Small intestine (tissue), 16 donors: ENCODE measurements at places on chromosomes 5 and 9.
A peak's percentile ranks its signal among the peaks of the same experiment; 100 is the strongest.

GRCh38 chr9:14690948-14691730 is 2.1 kb downstream of the ZDHHC21 start:
- no peak for DNase-seq

GRCh38 chr5:143132739-143133138 is 270.7 kb downstream of the NR3C1 start:
- no peak for DNase-seq

DNA sequence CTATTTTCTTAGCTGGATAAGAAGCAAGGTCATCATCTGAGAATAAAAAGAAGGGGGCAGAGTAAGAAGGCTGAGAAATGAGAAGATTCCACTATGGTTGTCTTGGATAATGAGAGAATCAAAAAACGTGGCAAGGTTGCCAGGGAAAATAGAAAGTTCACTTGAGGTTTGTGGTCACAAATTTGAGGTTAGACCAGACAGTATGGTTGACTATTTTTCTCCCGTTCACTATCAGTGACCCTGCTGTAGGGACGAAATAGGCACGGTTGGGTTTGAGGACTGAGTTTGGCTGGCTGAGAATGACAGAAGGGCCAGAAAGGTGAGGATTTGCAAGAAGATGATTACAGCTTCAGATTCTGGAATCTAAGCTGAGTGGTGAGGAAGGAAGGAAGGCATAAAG is 266.0 kb upstream of the ZNF462 start:
- DNase-seq = no peak

GRCh38 chr5:90434116-90434714 is 24.7 kb upstream of the CETN3 start:
- DNase-seq = peak; percentile 20

DNA sequence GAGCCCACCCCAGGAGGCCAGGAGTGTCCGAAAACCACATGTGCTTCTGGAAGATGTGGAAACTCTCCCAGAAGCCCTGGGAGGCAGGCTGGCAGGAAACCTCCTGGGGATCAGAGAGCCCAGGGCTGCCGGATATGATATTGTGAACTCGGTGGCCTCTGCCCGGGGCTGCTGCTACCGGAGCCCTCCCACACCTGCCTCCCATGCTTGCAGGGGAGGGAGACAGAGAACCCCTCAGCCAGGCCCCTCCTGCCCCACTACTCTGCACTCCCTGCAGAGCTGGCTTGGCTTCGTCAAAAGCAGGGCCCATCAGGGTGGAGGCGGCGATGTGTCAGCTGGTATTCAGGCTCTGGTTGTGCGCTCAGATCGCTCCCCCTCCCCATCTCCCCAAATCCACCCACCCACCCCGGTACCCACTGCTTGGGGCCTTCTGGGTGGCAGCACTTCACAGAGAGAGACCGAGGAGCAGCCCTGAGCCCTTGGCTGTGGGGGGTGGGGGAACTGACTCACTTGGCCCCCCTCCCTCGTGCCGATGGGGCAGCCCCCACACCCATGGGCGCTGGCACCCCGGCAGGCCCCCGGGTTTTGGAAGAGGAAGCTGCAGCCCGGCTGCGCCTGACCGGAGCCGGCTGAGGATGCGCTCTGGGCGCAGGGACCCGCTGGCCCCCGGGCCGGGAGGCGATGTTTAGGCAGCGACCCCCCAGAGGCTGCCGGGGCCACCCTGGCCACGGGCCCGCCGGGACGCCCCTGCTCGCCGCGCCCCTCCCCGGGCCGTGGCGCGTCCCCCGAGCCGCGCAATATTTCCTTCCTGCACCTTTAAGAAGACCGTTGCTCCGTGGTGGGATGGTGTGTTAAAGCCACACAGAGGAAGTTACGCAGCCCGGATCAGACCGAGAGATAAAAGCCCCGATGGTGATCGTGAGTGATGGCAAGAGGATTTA is 786 bp upstream of the NTNG2 start:
- DNase-seq = peak; percentile 24

DNA sequence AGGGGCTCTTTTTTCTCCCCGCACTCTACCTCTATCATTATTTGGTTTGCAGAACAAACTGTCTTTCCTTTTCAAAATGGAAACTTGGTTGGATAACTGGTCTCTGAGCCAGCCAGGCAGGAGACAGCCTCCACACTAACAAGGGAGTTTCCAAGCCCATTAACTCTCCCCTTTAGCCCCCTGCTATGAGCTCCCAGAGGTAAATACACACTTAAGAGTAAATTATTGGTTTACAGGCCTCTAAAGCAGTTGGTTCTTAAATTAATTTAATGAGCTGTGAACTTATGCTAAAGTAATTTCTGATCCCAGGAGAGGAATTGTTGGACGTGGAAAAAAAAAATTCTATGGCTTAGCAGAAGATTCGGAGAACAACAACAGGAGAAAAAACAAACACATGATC is 30.3 kb downstream of the EPB41L4A start:
- no peak for DNase-seq

- no peak for DNase-seq
Observed at GRCh38 chr5:124867137-124867704, 120.8 kb upstream of the ZNF608 start.

DNA sequence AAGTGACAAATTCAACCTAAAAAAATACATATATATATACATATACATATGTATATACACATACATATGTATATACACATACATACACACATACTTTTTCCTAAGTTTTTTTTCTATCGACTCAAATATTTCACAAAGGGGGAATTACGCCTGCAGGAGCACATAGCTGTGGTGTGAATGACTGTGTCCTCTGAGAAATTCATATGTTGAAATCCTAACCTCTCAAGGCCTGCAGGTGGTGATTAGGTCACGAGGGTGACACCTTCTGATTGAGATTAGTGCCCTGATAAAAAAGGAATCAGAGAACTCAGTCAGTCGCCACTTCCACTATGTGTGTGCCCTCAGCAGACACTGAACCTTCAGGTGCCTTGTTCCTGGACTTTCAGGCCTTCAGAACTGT is 248.7 kb downstream of the SEMA5A start:
- no peak for DNase-seq

DNA sequence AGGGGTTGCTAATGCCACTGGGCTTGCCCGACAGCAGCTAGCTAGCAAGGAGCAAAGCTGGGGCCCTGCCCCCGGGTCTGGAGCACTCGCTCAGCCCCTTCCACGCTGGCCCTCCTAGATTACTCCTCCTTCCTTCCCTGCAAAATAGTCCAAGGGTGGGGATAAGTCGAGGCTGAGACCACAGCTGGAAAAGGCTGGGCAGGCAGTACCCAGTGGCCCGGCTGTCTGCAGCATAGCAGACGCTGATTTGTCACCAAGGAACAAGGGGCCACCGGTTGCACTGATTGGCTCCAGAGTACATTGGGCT is 73.9 kb downstream of the ADAMTS2 start:
- no peak for DNase-seq

DNA sequence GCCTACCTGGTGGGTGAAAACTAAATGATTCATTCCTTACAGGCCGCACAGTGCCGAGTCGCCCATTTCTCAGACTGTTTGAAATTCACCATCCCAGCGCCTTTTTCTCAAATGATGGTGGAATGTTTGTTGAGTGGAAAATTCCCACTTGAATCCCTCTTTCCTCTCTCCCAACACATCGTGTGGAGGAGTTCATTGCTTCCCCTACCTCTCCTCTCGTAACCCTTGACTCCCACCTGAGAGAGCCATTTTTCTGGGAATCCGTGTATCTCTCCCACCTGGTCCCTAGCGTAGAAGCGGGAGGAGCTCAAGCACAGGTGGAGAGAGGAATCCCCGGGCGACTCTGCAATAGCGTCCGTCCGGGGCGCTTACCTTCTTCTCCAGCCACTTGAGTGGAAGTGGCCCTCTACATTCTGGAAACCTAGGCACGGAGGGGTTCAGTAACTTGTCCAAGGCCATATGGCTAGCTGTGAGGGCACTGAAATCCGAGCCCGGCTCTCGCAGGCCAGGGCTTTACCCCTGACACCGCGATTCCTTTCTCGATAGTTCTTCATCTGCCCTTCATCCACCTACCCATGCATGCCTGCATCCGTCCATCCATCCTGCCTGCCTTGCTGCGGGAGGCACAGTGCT is 683 bp downstream of the OSMR start:
- no peak for DNase-seq

- no peak for DNase-seq
Observed at GRCh38 chr9:131721076-131721475, 18.8 kb downstream of the RAPGEF1 start.

DNA sequence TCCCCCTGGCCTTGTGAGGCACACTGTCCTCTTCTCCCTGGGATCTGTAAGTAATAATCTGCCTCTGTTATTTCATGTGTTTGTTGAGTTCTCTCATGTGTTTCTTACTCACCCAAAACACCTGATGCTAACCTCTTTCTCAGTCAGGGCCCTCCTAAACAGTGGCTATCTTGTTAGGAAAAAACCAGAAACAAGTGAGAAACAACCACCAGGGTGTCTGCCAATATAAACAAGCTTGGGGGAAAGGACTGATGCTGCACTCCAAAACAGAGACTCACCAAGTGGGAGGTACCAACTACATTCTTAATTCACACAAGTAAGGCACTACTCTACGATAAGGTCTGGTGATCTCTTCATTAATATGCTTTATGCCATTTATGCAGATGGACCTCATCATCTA is 564.4 kb downstream of the SEMA5A start:
- DNase-seq = no peak

DNA sequence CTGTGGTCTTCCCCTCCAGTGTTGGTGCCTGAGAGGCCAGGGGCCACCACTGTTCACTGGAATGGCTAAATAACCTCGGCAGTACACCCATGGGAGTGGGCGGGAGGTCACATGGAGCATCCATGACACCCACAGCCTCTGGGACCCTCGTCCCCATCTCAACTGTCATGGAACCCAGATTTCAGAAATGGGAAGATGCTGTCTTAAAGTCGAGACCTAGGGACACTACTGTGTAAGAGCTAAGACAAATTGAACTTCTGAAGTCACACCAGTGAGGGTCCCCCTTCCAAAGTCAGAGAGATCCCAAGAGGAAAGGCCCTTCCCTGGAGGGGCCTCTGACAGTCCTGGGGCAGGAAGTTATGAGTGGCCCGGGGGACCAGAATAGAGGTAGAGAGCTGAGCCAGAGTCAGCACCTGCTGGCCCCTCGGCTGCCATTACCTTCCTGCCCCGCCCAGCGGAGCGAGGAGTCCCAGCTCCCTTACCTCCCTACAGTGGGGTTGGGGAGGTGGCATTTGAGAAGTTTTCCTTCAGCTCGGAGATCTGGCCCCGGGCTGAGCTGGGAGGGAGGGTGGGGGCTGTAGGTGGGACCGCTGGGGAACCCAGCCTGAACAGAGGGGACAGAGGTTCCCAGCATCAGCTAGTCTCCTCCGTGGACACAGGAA is 7.6 kb downstream of the BARX1 start:
- DNase-seq = no peak

DNA sequence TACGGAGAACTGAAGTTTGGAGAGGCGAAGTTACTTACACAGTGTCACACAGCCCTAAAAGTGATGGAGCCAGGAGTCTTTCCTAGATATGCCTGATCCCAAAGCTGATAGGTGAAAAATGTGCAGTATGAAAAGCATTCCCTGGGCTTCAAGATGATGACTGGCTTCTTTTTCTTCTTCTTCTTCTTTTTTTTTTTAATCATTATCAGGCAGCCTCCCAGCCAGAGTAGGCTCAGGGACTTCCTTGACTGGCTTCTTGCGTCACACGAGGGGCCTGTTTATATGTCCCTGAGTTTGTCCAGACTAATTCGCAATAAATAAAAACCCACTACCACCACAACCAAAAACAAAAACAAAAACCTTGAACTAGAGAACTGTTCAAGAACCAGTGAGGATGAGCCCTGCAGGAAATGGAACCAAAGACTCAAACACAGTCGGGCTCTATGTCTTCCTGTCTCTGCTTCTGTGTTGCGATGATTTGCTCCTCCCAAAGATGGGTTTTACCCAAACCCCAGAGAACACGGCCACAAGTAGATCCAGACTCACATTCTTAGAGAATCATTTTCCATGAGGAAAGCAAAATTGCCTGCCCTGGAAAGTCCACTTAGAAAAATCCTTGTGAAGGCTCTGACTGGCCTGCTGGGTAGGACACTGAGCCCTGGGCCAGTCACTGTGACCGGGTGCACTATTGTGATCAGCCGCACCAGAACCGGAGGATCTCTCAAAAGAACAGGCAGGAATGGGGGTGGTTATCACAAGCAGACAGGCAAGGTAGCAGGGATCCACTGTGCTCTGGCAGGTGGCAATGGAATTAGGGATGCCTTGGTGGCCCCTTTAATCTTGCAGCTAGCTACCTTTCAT is 38.0 kb upstream of the ADAM19 start:
- peak; percentile 30 for DNase-seq

- no peak for DNase-seq
Observed at GRCh38 chr9:77750284-77750683, 102.2 kb upstream of the GNA14 start.

GRCh38 chr5:78979909-78980308 is 5.2 kb downstream of the ARSB start:
- DNase-seq = no peak

- DNase-seq = no peak
Observed at GRCh38 chr5:143370440-143370839, 33.0 kb downstream of the NR3C1 start.

GRCh38 chr9:21558079-21558478 is 76.0 kb upstream of the IFNE start:
- no peak for DNase-seq

DNA sequence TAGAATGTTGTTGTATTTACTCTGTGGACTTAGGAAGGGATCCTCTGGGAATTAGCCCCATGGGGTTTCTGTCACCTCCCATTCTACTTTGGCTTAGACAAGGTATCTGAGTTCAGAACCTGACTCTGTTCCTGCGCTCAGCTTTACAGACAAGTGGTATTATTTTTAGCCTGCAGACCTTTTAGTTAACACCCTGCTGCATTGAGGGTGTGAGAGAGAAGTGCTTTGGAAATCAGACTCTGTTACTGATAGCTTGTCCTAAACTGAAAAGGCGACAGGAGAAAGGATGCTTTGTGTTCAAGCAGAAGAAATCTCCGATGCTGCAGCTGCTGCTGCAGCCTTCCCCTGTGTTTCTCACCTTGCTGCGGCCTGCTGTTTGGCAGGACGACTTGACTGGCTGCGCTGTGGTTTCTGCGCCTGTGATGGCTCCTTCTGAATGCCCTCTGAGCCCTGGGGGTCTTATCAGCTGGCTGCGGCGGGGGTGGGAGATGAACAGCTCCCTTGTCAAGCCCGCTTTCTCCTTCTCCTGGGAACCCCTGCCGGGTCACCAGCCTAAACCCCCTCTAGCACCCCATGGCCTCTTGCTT is 61.9 kb downstream of the PGM5 start:
- DNase-seq = no peak
